CD4-positive, alpha-beta T cell (primary cell): ENCODE measurements at places on chromosomes 16 and 17. TPM values are rescaled to one million over a fixed set of nuclear protein-coding genes. Genes with fewer than 3 reads are reported as not detected.

Gene UNC13D
- 110 TPM for total RNA-seq

Gene PRR35
- not detected for total RNA-seq

Gene DHRS7C
- total RNA-seq = not detected

Gene NOXO1
- total RNA-seq = 0.99 TPM

Gene C16orf46
- not detected for total RNA-seq

Gene GRAPL
- total RNA-seq = 23.7 TPM

Gene CCDC200
- total RNA-seq = 1.0 TPM

Gene ADCY9
- 7.1 TPM for total RNA-seq

Gene PPP1R27
- not detected for total RNA-seq

Gene CNGB1
- not detected for total RNA-seq

Gene CTF1
- 0.20 TPM for total RNA-seq

Gene CACNG3
- total RNA-seq = not detected

Gene LAT
- 156 TPM for total RNA-seq

Gene MTSS2
- total RNA-seq = 15.4 TPM
